ENCODE measurements at places on chromosomes 6 and 20.

GRCh38 chr6:30885481-30885998, 1.2 kb downstream of the DDR1 start:
- DNase-seq, result no peak

- DNase-seq, result no peak
Observed at GRCh38 chr20:44526129-44526528, 4.3 kb upstream of the SERINC3 start.

GRCh38 chr6:148249679-148250375, 92.8 kb upstream of the SASH1 start:
- no peak for DNase-seq

- no peak for DNase-seq
Observed at GRCh38 chr6:155340464-155341129, 26.3 kb upstream of the TFB1M start.

- no peak for DNase-seq
Observed at GRCh38 chr6:89987830-89988229, 93.6 kb downstream of the GJA10 start.

- DNase-seq, result no peak
Observed at GRCh38 chr6:169912266-169913095, 161.1 kb downstream of the ERMARD start.

DNA sequence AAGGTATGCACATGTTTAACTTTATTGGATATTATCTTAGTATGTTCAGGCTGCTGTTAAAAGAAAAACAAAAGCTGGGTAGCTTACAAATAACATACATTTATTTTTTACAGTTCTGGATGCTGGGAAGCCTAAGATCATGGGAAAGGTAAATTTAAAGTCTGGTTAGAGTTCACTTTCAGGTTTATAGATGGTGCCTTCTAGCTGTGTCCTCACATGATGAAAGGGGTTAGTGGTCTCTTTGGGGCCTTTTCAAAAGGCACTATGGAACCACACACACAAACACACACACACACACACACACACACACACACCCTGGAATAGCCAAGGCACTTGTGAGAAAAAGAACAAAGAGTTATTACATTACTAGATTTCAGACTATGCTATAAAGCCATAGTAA, 805.8 kb upstream of the GJE1 start:
- DNase-seq, result no peak

DNA sequence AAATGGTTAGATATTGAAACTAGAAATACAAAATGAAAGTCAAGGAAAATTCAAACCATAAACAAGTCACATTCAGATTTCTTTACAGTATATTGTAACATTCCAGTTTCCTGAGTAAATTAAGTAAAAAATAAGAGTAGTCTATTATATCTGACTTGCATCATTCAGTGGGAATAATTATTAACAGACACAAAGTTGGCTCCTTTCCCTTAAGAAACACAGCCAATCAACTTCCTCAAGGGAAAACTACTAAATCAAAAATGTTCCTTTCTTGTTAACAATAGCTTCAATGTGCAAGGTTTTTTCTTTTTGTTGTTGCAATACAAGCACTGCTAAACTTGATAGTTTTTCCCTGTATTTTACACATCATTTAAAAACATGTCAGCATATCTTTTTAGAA, 33.2 kb downstream of the DNAAF9 start:
- DNase-seq, result no peak

- DNase-seq, result no peak
Observed at GRCh38 chr20:50224531-50225255, 34.1 kb downstream of the CEBPB start.

GRCh38 chr6:37539171-37540028, 39.7 kb upstream of the CCDC167 start:
- DNase-seq, result no peak

- DNase-seq, result no peak
Observed at GRCh38 chr20:35318502-35319157, 26.4 kb upstream of the FAM83C start.

GRCh38 chr6:118784641-118785164, 109.2 kb upstream of the ASF1A start:
- no peak for DNase-seq

DNA sequence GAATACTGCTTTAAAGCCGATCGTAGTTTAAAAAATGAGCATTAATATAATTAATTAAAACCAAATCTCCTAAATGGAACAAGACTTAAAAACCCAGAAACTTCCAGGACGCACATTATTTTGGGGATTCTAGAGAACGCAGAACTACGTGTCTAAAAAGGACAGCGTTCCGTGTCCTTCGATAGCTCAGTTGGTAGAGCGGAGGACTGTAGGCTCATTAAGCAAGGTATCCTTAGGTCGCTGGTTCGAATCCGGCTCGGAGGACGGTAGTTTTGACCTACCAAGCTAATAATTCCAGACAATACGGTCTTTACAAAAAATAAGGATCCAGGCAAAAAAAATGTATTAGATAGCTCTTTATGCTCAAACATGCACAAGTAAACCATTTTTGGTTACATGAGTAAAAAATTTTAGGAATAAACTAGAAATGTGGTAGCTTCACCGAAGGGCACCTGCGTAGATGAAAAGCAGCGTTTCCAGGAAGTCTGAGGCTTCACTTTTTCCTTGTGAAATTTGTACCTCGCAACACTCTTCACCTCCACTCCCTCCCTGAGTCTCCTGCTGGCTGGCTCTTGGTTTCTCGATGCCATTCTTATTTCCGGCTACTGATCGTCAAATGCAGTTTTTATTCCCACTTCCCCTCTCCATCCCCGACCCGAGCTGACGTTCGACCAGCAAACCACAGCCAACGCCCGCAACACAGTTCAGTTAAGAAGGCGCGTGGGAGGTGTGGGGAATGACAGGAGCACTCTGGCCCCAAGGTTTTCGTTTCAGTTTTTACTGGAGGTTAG, 19.6 kb upstream of the ABT1 start:
- DNase-seq, result peak; percentile 45

- no peak for DNase-seq
Observed at GRCh38 chr6:96789871-96790270, 47.4 kb downstream of the GPR63 start.

- no peak for DNase-seq
Observed at GRCh38 chr6:19322691-19323485, 514.3 kb upstream of the ID4 start.

GRCh38 chr20:32069711-32070110, 17.7 kb downstream of the HCK start:
- DNase-seq, result no peak

- DNase-seq, result no peak
Observed at GRCh38 chr6:16204653-16205376, 33.6 kb upstream of the GMPR start.

- DNase-seq, result no peak
Observed at GRCh38 chr6:48194596-48195295, 83.7 kb upstream of the PTCHD4 start.

GRCh38 chr6:155372256-155372655, 58.0 kb upstream of the TFB1M start:
- DNase-seq, result no peak

GRCh38 chr6:117906507-117906957, 532 bp upstream of the SLC35F1 start:
- no peak for DNase-seq

DNA sequence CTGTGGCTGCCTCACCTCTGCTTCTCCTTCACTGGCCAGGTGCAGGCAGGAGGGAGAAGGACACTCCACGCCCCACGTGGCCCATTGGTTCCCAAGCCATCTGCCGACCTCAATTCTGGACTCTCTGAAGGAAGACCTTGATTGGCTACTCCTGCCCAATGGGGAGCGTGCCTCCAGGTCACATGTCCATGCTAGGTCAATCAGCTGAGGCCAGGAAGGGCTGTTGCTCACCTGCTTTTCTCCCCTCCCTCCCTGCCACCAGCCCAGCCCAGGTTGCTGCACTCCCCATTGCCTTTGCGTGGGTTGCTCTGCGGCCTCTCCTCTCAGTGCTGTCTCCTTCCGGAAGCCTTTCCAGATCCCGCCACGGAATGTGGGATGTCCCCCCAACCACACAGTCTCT, 21.9 kb upstream of the CDH4 start:
- DNase-seq, result no peak

GRCh38 chr6:106525107-106525881, 104.0 kb downstream of the RTN4IP1 start:
- no peak for DNase-seq

DNA sequence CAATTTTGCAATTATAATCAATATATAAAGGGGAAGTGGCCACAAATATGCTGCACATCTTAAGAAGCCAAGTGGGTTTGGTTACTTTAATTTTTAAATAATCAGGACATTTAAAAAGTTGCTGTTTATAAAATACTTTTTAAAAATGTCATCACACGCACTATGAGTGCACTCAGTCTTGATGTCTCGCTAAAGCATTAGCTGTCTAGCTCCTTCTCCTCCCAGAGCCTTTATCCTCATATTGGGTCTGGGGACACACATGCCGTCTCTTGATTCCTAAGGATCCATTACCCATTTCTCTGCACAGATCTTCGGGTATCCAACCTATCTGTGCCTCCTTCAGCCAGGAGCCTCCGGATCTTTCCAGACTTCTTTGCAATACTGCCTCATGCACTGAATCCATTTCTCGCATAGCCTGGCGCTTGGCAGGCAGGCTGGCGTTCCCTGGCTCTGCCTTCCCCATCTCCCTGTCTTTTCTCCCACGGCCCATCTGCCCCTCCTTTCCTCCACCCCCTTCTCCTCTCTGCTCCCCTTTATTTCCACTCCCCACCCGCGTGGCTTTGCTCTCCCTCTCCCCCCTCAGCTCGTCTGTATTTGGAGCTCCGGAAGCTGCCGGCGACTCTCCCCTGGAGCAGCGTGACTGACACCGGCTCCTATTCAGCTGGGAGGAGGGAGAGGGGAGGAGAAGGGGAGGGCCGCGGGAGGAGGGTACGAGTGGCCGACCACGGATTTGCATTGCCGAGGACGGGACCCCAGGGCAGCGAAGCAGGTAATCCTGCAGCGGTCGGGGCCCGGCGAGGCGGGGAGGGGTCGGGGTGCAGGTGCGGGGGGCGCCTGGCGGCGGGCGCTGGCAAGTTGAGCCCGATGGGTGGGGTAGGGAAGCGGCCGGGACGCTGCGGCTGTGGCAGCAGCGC, at the start of gene CAP2:
Gene CAP2 (plus strand): TSS at position 618 of the 914 bp plus-strand sequence. CDS start 27,961 bp downstream, outside the sequence.
- no peak for DNase-seq

- no peak for DNase-seq
Observed at GRCh38 chr6:150747155-150747554, 118.3 kb upstream of the MTHFD1L start.

GRCh38 chr20:18705910-18706309, 107.7 kb upstream of the SCP2D1 start:
- no peak for DNase-seq

DNA sequence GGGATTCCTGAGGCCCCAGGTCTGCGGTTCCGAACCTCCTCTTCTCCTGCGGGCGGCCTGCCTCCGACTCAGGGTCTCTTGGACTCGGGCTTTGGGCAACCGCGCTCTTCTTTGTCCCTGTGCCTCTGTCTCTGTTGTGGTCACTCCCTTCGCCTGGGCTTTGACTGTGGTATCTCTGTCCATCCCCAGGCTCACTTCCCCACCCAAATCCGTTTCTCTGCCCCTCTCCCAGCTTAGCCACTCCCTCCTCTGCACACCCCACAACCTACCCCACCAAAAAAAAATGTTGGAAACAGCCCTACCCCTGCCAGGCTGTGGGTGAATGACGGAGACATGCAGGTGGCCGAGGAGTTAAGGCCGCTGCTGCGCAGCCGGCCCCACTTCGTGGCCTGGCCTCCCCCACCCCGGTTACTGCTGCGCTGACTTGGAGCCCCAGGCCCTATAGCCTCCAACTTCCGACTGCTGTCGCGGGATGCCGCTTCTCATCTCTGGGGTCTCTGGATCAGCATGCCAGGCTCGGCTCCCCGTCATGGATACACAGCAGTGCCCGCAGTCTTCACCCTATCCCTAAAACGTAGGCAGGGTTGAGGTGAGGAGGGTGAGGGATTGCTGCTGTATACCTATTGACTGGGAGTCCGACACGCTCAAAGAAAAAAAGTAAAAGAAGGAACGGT, 2.7 kb upstream of the MAFB start:
- DNase-seq, result no peak

DNA sequence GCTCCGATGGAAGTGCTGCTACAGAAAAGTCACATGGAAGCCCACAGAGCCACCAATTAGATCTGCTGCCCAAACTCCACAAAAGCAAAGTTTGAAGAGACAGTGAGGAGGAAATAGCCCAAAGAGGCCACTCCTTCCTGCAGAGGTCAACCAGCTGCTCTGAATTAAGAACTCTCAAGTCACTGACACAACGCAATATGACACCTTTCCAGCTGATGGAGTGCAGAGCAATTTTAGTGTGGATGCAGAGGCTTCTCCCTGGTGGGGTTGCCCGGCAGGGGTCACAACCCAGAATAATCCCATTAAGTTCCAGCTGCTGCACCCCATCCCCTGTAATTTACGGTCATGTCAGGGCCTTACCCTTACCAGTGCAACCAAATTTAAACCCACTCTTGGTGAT, 361.9 kb upstream of the JARID2 start:
- no peak for DNase-seq

DNA sequence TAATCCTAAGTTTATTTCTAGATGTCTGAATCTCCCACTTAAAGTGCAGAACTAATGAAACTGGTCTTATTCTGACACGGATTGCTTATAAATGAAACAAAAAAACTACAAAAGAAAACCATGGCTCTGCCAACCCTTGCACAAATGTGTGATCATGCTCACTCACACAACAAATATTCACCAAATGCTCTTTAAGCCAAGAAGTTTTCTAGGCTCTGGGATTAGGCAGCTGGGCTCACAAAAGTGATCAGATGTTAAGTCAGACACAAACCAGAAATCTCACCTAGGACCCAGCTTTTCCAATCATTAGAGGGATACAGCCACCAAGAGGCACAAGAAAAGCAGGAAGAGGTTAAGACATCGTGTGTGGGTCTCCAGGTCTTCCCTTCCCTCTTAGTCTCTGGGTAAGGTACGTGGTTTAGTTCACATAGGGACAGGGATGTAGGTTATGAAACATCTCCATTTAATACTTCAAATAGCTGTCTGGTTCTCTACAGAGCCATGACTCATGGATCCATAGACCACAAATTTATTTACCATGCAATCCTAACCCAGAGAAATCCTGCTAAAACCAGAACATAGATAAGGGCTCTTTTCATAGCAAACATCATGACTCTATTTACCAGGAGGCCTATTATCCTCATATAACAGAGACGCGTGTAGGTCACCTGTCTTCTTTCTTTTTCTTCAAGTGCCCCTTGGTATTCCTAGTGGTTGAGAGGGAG, 165.2 kb downstream of the WDR27 start:
- DNase-seq, result no peak

DNA sequence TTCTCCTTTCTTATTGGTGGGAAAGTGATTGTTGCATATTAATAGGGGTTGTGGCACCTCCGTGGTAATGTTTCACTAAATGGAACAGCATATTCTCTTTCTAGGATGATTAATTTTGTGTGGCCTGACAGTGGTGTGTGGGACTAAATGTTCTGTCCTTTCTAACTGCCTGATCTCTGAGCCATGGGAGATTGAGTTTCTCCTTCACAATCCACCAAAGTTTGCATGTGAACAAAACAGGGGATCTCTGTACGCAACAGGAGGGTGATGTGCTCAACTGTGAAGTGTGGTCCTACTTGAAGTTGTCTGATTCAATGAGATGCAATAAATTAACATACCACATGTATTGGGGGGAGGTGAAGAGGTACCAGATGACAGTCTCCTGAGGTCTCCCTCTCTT, 19.3 kb downstream of the BCAS1 start:
- no peak for DNase-seq

- no peak for DNase-seq
Observed at GRCh38 chr6:43075670-43076463, at the start of gene PTK7. Gene PTK7 (plus strand): TSS chr6:43076314. CDS start chr6:43076489, 175 bp downstream.

- no peak for DNase-seq
Observed at GRCh38 chr6:24284006-24284405, 73.9 kb downstream of the DCDC2 start.
